ENCODE measurements at places on chromosomes 11 and 22. TPM values are rescaled to one million over a fixed set of nuclear protein-coding genes. Genes with fewer than 3 reads are reported as not detected.

SLC22A12 gene
- total RNA-seq, result not detected

DNA sequence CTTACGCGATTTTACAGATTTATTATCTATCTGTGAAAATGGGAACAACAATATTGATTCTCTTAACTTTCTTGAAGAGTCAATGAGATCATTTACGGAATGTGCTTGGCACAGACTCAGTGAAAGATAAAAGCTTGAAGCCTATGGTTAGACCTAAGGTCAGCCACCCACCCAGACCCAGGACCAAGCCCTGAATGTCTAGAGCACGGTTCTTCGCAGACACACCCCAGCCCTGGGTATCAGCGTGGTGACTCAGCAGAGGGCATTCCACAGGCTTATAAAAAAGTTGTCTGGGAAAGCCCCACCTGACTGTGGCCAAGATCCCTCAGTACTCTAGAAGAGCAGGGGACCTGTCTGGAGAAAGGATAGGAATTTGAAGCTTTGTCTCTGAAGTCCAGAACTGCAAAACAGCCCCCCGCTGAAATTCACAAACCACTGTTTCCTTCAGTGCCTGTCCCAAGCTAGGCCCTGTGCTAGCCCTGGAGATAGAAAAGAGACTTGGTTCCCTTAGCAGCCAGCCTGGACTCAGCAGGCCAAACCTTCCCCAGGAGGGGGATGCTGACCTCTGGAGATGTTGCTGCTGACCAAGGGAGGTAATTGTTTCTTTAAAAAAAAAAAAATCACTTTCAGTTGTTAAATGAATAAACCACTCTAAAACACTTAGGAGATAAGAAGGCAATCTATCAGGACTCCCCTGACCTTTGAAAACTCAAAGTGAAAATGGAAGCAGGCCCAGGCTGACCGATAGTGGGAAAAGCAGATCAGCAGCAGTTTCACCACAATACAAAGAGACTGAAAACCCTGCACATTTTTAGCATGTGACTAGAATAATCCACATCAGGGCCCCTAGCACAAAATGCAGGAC lies 114.0 kb downstream of the ABTB2 start:
- H3K36me3 ChIP-seq, result no peaks in the 10 kb centered on the region
- no peak overlapping the region for H3K4me3 ChIP-seq
- DNase-seq, result peak; percentile 67
- no peaks in the 10 kb centered on the region for H3K27me3 ChIP-seq
- no peak overlapping the region for H3K27ac ChIP-seq

APOBEC3G gene
- 7.0 TPM for total RNA-seq

DNA sequence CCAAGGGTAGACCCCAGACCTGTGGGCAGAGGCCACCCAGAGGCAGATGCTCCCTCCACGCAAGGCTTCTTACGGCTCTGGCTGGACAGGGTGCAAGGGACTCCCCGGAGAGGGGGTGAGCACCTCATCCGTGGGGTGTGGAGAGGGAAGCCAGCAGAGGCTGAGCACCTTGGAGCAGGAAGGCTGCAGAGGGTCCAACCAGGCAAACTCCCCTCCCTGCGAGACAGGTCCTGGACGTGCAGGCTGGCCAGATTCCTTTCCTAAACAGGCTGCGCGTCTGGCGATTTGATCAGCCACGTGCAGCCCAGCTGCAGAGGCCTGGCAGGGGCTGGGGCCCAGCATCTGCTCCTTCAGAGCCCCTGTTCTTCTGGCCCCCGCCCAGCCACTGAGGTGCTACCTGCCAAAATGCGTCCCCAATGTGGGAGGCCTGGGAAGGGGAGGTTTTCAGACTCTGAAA lies 49.3 kb downstream of the WNT11 start:
- no peak overlapping the region for H3K27ac ChIP-seq
- no peaks in the 10 kb centered on the region for H3K4me1 ChIP-seq
- no peaks in the 10 kb centered on the region for H3K36me3 ChIP-seq
- DNase-seq, result peak; percentile 56
- H3K4me3 ChIP-seq, result no peak overlapping the region

MTCH2 gene
- 43.7 TPM for total RNA-seq

OR8A1 gene
- not detected for total RNA-seq

MPST gene
- 30.8 TPM for total RNA-seq

DNA sequence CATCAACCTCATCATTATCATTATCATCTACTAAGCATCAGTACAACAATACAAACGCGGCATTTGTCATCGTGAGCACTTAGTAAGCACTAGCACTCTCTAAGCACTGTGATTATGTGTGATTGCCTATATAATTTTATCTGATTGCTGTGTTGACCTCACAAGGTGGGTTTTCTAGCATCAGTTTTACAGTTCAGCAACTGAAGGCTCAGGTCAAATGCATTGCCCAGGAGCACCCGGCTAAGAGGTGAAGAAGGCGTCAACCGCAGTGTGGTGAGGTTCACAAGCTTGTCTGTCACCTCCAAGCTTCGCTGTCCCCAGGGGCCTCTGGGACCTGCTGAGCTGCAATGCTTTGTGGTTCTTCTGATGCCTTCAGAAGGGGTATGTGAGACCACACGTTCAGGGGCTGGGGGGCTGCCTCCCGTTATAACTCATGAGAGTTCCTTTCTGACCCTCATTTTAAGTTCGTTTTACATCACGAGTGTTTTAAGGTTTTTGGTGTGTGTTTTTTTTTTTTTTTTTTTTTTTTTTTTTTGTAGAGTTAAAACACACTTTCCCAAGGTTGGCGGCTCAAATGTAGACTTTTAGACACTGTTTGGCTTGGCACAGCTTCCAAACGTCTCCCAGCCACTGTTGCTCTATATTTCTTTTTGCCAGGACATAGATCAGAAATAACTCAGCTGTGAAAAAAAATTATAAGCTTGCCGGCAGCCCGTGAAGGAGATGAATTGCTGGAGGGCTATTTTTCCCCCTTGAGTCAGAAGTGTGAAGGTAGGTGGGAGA lies 33.8 kb upstream of the SCUBE1 start:
- H3K36me3 ChIP-seq, result no peaks in the 10 kb centered on the region
- no peaks in the 10 kb centered on the region for H3K27me3 ChIP-seq
- no peak overlapping the region for H3K4me3 ChIP-seq
- no peak for DNase-seq
- no peaks in the 10 kb centered on the region for H3K4me1 ChIP-seq

DNA sequence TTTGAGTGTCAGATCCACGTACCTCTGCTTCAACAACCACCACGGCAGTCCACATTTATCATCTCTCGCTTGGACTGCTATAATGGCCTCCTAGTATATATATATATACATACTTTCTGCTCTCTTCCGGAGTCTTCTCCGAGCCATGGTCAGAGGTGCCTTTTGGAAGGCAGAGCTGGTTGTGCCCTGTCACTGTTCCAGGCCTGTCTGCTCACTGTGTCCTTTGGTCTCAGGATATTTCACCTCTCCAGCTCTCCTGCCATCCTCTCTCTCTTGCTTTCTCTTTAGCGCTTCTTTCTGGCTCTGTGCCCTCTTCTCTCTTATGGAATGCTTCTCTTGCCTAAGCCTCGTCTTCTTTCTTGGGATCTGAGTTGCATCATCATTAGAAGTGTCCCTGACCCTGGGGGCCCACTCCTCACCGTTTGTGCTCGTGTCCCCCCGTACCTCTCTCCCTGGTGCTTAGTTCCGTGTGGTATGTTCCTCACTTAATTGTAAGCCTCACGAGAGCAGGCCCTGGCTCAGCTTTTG lies 86.1 kb upstream of the RASSF10 start:
- H3K4me1 ChIP-seq, result no peaks in the 10 kb centered on the region
- no peak overlapping the region for H3K27ac ChIP-seq
- H3K36me3 ChIP-seq, result no peaks in the 10 kb centered on the region
- no peak for DNase-seq
- H3K4me3 ChIP-seq, result no peak overlapping the region

DNA sequence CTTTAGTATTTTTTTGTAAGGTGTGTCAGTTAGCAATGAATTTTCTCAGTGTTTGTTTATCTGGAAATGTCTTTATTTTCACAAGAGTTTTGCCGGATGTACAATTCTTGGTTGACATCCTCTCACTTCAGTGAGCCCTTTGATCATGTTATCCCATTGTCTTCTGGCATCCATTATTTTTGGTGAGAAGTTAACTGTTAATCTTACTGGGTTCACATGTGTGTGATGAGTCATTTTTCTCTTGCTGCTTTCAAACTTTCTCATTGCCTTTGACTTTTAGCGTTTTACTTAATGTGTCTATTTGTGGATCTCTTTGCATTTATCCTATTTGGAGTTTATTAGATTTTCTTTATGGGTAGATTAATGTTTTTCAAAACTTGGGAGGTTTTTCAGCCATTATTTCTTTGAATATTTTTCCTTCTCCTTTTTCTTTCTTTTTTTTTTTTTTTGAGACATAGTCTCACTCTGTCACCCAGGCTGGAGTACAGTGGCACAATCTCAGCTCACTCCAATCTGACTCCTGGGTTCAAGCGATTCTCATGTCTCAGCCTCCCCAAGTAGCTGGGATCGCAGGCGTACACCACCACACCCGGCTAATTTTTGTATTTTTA lies 100.5 kb upstream of the RRM1 start:
- DNase-seq, result no peak
- no peak overlapping the region for H3K4me3 ChIP-seq
- no peak overlapping the region for H3K27ac ChIP-seq
- no peaks in the 10 kb centered on the region for H3K36me3 ChIP-seq

CPT1A gene
- total RNA-seq, result 81.4 TPM

SCYL1 gene
- 74.4 TPM for total RNA-seq

SIK2 gene
- 13.0 TPM for total RNA-seq

GRCh38 chr22:49577168-49578060 lies 250.3 kb downstream of the BRD1 start:
- no peak overlapping the region for H3K4me3 ChIP-seq
- H3K36me3 ChIP-seq, result no peaks in the 10 kb centered on the region
- H3K27me3 ChIP-seq, result no peaks in the 10 kb centered on the region
- H3K4me1 ChIP-seq, result no peaks in the 10 kb centered on the region
- no peak overlapping the region for H3K27ac ChIP-seq

DNA sequence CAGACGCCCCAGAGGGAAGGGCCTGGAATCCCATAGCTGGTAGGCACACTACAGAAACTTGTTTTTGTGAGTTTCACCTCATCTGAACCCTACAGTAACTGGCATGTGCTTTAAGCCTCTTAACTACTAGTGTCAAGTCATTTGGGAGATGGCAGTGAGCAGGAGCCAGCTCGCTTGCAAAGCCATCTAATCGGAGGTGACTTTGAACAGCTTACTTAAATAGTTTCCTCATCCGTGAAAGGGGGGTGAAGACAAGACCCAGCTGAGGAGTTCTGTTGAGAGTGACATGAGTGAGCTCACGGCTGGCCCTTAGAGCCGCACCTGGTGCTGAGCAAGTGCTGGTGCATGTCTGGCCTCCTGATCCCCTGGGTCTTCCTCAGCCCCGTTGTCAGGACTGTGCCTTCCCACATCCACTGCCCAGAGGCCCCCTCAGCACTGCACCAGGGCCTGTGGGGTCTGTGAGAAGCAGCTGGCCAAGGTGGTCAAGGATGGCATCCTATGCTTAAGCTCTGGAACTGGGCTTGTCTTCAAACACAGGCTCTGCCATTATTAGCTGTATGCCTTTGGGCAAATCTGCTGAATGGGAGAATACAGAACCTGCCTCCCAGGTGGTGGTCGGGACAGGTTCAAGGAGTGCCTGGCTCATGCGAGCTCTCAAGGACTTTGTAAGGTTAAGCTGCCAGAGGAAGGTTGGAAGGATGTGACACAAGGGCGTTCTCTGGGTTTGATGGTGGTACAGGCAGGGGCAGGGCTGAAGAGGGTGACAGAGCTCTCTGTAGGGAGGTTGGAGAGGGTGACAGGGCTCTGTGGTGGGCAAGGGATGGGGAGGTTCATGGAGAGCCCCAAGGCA lies 27.3 kb downstream of the INCENP start:
- H3K4me3 ChIP-seq, result no peak overlapping the region
- no peaks in the 10 kb centered on the region for H3K27me3 ChIP-seq
- DNase-seq, result peak; percentile 12
- no peak overlapping the region for H3K27ac ChIP-seq
- peaks cover 3% of the 10 kb centered on the region for H3K36me3 ChIP-seq

- no peak overlapping the region for H3K4me3 ChIP-seq
- no peaks in the 10 kb centered on the region for H3K27me3 ChIP-seq
- no peak overlapping the region for H3K27ac ChIP-seq
- DNase-seq, result no peak
Measured at GRCh38 chr22:26563022-26563421, 26.9 kb downstream of the TPST2 start.

XKR3 gene
- total RNA-seq, result not detected

DNA sequence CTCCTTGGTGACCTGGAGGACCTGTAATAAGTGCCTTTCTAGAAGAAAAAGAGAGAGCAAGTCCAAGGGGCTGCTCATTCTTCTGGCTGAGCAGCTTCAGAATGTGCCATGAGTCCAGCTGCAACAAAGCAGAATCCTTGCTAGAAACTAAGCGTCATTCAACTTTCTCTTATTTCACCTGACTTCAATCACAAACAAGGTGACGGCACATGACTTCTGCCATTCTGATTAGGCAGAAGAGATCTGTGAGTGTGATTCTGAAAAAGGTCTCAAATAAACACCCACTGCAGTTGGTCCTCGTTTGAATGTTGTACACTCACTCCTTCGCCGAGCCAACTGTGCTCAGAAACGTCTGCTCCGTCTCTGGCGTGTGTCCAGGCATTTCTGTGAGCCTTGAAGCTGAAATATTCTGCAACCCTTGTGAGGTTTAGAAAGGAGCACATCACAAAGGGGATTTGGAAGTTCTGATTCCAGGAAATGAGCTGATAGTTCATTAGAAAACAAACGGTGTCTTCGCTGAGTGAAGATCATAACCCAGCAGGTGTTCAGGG lies 623.8 kb upstream of the KIRREL3 start:
- no peaks in the 10 kb centered on the region for H3K36me3 ChIP-seq
- no peak for DNase-seq
- no peak overlapping the region for H3K27ac ChIP-seq
- H3K4me3 ChIP-seq, result no peak overlapping the region
- no peaks in the 10 kb centered on the region for H3K4me1 ChIP-seq

DNA sequence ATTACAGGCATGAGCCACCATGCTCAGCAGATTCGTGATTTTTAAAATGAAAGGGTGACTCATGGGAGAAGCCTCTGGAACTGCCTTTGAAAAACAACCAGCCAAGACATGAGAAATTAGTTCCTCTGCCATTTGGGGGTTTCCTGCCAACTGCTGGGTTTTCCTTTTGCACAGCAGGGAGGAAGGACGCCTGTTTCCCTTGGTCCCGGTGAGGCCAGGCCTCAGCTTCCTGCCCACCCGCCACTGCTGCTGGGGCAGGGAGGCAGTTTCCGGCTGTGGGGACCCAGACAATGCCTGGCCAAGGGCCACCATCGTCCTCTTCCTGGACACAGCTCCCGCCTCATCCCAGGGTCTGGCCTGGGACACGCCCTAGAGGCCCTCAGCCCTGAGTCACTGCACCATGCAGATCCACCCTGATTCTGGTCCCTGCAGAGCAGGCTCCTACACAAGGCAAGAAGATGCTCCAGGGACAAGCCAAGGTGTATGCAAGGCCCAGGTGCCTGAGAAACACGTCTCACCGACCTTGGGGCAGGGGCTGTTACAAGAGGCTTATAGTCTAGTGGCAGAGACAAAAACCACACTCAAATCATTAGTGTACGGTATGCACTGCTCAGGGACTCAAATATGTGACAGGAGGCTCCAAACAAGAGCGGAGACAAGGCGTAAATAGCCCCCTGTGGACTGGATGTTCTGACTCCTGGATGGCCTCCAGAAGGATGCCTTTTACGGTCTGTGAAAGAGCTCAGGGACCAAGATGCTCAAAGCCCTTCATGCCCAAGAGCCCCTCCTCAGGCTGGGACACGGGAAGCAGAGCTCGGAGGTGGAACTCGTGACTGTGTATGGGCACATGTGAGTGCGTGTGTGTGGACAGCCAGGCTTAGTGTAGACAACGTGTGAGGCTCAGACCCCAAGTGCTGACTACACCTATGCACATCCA lies 10.0 kb downstream of the PPM1F start:
- no peaks in the 10 kb centered on the region for H3K4me1 ChIP-seq
- peak; percentile 89 for DNase-seq
- H3K27ac ChIP-seq, result peak overlapping the region; percentile 75
- H3K4me3 ChIP-seq, result no peak overlapping the region
- peaks cover 1% of the 10 kb centered on the region for H3K36me3 ChIP-seq

All from aorta (tissue), 5 donors.